ENCODE measurements at places on chromosomes 5 and 9. TPM values are rescaled to one million over a fixed set of nuclear protein-coding genes. Genes with fewer than 3 reads are reported as not detected.

SGCD gene
- polyA plus RNA-seq: 95.5 TPM

SLCO4C1 gene
- 4.0 TPM for polyA plus RNA-seq

LTC4S gene
- polyA plus RNA-seq: not detected

LPAR1 gene
- polyA plus RNA-seq: 46.4 TPM

SOX30 gene
- not detected for polyA plus RNA-seq

SPINK5 gene
- 0.34 TPM for polyA plus RNA-seq

AGGF1 gene
- polyA plus RNA-seq: 15.2 TPM

CDH6 gene
- 3.7 TPM for polyA plus RNA-seq

DNA sequence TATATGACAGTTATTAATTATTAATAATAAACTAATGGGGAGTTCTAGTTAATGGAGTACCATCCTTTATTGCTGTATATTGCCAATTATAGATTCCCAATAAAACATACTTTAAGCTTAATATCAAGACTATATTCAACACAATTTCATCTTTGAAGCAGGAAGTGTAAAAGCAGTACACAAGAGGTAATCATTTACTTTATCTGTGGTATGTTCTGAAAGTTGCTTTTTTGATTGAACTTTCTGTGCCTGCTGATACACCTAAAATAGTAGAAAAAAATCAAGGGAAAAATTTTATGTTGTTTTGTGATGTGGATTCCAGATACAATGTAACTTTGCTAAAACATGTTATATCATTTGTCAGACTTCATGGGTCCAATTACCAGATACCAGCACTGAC, 58.0 kb downstream of the ACO1 start:
- DNase-seq: no peak

DNA sequence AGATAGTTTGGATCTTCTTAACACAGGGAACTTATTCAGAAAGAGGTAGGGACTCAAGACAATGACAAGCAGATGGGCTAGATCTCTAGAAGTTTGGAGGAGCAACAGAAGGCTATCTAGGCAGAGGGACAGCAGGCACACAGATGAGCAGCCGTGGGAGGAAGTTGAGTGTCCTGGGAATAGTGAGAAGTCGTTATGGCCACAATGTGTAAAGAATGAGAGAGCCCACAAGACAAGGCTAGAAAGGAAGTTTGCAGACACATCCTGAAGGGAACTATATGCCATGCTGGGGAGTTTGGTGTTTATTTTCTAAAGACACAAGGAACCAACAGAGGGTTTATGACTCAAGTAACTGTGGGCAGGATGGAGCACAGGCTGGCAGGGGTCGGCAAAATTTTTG, 160.6 kb downstream of the PALM2AKAP2 start:
- no peak for DNase-seq

DNA sequence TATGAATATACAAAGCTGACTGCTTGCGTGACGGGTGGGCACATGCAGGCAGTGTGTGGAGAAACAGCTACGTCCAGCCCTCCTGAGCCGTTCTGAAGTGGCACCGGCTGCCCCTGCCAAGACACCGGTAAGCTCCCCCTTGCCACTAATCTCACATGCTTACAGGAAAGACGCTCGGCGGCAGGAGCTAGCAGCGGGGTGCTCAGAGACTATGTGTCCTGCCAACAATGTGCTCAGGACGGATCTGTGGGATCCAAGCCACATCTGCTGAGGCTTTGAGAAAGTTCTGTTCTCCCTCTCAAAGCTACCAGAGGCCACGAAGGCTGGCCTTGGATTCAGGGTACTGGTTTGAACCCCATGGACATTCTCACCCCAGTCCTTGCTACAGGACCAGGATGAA, 157.2 kb upstream of the PHYKPL start:
- no peak for DNase-seq

- DNase-seq: no peak
Measured at GRCh38 chr5:172347496-172348052, 64.0 kb upstream of the UBTD2 start.

DNA sequence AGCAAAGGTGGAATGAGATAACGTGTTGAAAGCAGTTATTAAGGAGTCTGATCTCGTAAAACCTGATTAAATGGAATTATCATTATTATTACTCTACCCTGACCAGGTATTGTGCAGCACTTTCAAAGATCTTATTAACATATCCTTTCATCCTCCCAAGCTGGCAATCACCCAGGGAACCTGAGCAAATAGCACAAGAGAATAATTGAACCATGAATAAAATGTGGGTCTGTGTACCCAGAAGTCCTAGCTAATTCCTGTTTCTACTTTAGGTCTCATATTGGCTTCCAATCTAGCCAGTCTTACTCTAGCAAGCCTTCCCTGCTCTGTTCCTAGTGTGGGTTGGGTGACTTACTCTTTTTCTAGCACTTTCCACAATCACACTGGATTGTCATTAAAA, 162.2 kb upstream of the STK32A start:
- DNase-seq: no peak

- no peak for DNase-seq
Measured at GRCh38 chr9:122217640-122218039, 11.1 kb downstream of the LHX6 start.

GRCh38 chr5:80034962-80035821, at the start of gene THBS4:
Gene THBS4 (plus strand): TSS chr5:80035348. CDS start chr5:80035538, 190 bp downstream.
- no peak for DNase-seq

GRCh38 chr9:28938981-28939380, 1365.7 kb upstream of the C9orf72 start:
- DNase-seq: no peak

DNA sequence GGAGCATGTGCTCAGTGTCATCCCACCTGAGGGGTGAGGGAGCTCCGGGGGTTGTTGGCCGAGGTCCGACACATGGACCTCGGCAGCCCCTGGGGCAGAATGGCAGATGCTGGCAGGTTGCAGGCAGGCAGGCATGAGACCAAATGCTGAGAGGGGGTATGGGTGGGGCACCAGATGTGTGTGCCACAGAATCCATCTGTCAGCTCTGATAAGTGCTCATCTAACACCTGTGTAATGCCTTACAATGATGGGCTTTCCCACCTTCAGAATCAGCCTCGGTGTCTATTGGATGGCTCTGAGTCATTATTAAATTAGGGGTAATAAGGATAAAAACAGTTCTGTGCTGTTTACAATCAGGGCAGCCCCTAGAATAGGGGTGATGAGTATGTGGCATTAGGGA, 73.1 kb upstream of the SAP30L start:
- DNase-seq: no peak

- DNase-seq: peak; percentile 54
Measured at GRCh38 chr5:149018909-149019443, 43.9 kb downstream of the SH3TC2 start.

DNA sequence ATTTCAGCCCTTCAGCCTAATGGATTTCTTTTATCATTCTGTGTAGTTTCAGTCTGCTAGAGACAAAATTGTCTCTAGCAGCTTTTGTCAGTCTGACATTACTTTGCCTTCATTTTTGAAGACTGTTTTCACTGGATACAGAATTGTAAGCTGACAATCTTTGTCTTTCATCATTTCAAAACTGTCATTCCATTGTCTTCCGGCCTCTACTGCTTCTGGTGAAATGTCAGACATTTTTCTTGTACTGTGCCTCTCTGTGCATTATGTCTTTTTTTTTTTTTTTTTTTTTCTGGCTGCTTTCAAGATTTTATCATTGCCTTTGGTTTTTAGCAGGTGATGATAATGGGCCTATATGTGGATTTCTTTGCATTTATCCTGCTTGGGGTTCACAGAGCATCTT, 51.3 kb upstream of the ZNF169 start:
- DNase-seq: no peak

DNA sequence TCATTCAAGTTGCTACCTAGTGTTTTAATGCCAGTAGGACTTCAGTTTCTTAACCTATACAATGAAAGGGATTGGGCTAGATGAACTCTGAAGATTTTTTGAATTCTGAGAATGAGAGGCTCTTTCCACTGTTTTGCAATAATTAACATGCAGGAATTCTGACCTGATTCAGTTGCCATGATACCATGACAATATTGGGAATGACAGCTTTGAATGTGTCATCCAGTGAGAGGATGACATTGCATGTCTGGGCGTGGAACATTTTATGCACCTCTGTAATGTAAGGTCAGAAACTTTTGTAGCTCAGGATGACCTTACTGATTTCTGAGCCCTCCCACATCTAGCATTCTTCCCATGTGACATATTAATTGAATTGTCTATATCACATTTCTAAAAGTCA, 30.6 kb upstream of the SPINK5 start:
- DNase-seq: no peak

DNA sequence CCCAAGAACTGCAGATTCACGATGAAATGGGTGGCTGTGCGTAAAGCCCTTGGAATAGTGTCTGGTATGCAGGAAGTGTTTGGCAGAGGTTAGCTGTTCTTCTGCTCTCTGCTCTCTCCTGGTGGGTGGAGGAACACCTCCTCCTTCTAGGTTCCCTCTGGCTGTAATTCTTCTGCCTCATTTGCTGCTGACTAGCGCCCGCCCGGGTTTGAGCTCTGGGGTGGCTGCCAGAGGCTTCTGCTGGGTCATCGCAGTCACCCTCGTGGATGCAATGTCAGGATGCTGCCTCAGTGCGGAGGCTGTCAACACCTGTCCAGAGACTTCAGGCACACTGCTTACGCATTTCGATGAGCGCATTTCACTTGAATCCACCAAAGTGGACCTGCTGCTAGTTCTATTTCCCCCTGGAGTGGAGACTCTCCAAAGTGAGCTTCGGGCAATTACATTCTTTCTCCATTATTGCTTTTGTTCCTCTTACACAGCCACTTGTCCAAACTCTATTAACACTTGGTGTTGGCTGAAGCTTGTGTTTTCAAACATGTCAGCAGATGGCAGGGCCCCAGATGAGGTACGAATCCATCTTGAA, 11.7 kb downstream of the DOCK2 start:
- DNase-seq: no peak

DNA sequence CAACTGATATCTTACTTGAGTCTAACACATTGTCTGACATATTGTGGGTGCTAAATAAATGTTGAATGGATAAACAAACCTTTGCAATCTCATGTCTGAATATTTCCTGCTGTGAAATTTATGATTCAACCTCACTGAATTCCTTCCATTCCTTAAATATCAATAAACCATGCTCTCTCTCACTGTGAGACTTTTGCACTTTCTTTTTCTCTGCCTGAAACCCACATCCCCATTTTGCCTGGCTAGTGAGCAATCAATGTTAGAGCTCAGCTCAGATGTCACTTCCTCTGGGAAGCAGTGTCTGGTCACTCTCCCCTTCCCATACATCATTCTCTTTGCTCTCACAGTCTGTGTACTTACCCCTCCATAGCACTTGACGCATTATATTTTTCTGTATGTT, 383.7 kb upstream of the TRPC7 start:
- DNase-seq: no peak

GRCh38 chr9:2536511-2536910, 85.1 kb upstream of the VLDLR start:
- no peak for DNase-seq

- DNase-seq: no peak
Measured at GRCh38 chr5:9928326-9928725, 298.2 kb upstream of the TAS2R1 start.

DNA sequence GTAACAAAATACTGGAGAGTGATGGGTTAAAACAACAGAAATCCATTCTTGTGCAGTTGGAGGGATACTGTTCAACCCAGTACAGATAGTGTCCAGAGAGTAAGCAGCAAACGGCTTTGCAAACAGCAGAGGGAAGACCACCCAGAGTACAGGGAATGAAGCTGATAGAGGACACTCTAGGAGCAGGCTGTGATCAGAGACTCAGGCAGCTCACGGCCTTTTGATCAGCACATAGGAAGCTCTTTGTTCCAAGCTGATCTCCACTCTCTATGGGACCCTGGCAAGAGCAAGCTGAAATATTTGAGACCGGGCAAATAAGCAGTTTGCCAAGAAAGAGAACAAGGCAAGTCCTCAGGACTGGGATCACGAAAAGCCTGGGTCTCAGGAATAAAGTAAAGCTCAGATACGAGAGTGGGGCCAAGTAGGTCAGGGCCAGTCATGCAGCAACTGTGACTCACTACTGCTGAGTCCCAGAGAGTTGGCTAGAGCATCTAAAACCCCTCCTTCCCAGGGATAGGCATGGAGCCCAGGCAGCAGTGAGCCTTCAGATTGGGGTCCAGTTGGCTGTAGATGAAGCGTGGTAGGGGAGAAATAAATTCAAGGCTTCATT, 52.4 kb downstream of the MELK start:
- peak; percentile 45 for DNase-seq

DNA sequence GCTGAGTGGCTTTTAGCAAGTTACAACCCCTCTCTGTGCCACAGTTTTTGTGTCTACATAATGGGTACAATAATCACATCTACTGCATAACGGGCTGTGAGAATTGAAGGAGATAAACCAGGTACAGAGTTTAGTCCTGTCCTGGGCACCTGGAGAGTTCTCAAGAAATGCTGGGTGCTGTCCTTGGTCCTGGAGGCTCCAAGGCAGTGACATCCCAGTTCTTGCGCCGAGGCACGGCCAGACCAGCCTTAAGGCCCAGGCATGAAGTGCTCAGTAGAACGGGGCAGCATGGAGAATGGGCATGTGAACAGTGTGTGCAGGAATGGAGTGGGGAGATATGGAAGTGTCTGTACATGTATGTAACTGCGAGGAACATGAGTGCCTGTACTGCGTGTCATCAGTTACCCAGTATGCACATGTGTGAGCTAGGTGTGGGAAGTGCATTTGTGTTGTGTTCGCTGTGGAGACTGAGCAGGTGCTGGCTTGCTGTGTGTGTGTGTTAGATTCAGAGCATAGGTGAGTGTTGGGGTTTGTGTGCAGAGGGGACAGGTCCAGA, 6.3 kb upstream of the UNC5A start:
- peak; percentile 40 for DNase-seq

GRCh38 chr9:123447934-123448646, 92.1 kb downstream of the CRB2 start:
- no peak for DNase-seq

GRCh38 chr5:55675119-55675518, 37.0 kb downstream of the SLC38A9 start:
- no peak for DNase-seq

- peak; percentile 68 for DNase-seq
Measured at GRCh38 chr5:157113002-157113401, 4.2 kb upstream of the HAVCR2 start.

DNA sequence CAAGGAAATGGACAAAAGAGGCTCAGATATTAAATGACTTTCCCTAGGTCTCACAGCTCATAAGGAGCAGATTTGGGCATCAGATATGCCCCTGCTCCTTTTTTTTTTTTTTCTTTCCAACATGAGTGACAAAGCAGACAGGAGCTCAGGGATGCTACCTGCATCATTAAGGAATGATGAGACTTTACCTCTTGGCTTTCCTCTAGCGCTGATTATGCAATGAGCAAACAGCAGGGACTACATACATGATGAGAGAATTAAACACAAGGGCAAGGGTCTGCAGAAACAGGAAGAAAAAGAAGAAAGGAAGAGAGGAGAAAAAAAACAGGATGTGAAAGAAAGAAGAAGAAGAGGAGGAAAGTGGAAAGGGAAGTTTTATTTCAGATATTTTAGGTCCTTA, 179.9 kb downstream of the PPP2R2B start:
- no peak for DNase-seq

DNA sequence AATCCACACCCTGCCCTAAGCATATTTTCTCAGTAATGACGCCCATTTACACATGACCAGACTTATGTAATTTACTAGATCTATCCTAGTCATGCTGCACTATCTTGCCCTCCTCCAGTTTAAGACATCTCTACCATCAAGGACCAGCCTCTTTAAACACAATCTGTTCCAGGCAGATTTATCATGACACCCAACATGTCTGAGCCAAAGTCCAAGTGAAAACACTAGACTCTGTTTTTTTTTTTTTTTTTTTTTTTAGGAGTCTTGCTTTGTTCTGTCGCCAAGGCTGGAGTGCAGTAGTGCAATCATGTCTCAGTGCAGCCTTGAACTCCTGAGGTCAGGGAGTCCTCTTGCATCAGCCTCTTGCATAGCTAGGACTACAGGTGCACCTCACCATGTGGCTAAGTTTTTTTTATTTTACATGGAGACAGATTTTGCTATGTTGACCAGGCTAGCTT, 354.6 kb downstream of the ARRDC3 start:
- DNase-seq: no peak

All from muscle of arm (tissue), 14 donors.